ENCODE measurements at places on chromosomes 5 and 9. TPM values are rescaled to one million over a fixed set of nuclear protein-coding genes. Genes with fewer than 3 reads are reported as not detected.

The DRD1 gene
- total RNA-seq, result 3.4 TPM

The BTNL9 gene
- total RNA-seq, result 5.6 TPM

The PCA3 gene
- total RNA-seq, result 1.6 TPM

The TTC16 gene
- total RNA-seq, result not detected

The GPR150 gene
- not detected for total RNA-seq

The ARHGEF37 gene
- 1.3 TPM for total RNA-seq

The SCGB3A1 gene
- total RNA-seq, result not detected

The CARD6 gene
- total RNA-seq, result 0.63 TPM

The SMIM15 gene
- total RNA-seq, result 22.8 TPM

The CACNA1B gene
- total RNA-seq, result 62.0 TPM

The KIAA0825 gene
- 44.8 TPM for total RNA-seq

The TMEM8B gene
- 12.5 TPM for total RNA-seq

The SEMA5A gene
- 13.1 TPM for total RNA-seq

The SPINK7 gene
- not detected for total RNA-seq

The PCDHGA6 gene
- total RNA-seq, result 29.1 TPM

The HTR1A gene
- total RNA-seq, result 18.5 TPM

The ATOX1 gene
- 41.9 TPM for total RNA-seq

The PRXL2C gene
- 3.1 TPM for total RNA-seq

The SMIM33 gene
- not detected for total RNA-seq

The PRDM9 gene
- total RNA-seq, result not detected

The HINT2 gene
- 7.8 TPM for total RNA-seq

The NSUN2 gene
- total RNA-seq, result 83.6 TPM

The DND1 gene
- total RNA-seq, result 1.3 TPM

The SLC34A1 gene
- not detected for total RNA-seq

The ARL14EPL gene
- not detected for total RNA-seq

The FUT7 gene
- not detected for total RNA-seq

The EGFL7 gene
- 12.8 TPM for total RNA-seq

The CCT5 gene
- 232 TPM for total RNA-seq

The UNC5A gene
- total RNA-seq, result 11.6 TPM

The HRCT1 gene
- 0.63 TPM for total RNA-seq

The CDO1 gene
- 91.7 TPM for total RNA-seq

The NSA2 gene
- total RNA-seq, result 54.1 TPM

The PCDHGC5 gene
- total RNA-seq, result 20.0 TPM

The ENG gene
- total RNA-seq, result 1.9 TPM

The CD72 gene
- not detected for total RNA-seq

The IFNB1 gene
- not detected for total RNA-seq

The SLC26A2 gene
- total RNA-seq, result 13.1 TPM

The BHMT gene
- total RNA-seq, result not detected

The SPATA24 gene
- total RNA-seq, result 6.6 TPM

The MARVELD2 gene
- total RNA-seq, result 0.94 TPM

The C9orf153 gene
- 1.3 TPM for total RNA-seq

The CPEB4 gene
- 85.8 TPM for total RNA-seq

The EFNA5 gene
- total RNA-seq, result 15.7 TPM

The PRRX2 gene
- not detected for total RNA-seq

The TAF1L gene
- total RNA-seq, result 0.31 TPM

The SPATA31E1 gene
- not detected for total RNA-seq

All from parietal lobe (tissue), 2 donors.